ENCODE measurements at places on chromosomes 13 and 19. TPM values are rescaled to one million over a fixed set of nuclear protein-coding genes. Genes with fewer than 3 reads are reported as not detected.

The ZNF554 gene
- 0.41 TPM for total RNA-seq

The EXOC3L2 gene
- total RNA-seq, result not detected

The ZNF709 gene
- 1.1 TPM for total RNA-seq

The TMEM59L gene
- total RNA-seq, result 0.90 TPM

The PTPRH gene
- total RNA-seq, result 30.0 TPM

The CDX2 gene
- not detected for total RNA-seq

The SRRM5 gene
- not detected for total RNA-seq

The CRTC1 gene
- total RNA-seq, result 1.6 TPM

The MYH14 gene
- total RNA-seq, result 19.6 TPM

The SIX5 gene
- total RNA-seq, result 15.2 TPM

The CCDC122 gene
- total RNA-seq, result 8.4 TPM

The PPP2R1A gene
- 236 TPM for total RNA-seq

The KPTN gene
- total RNA-seq, result 4.8 TPM

Measured in Caki2 (cell line).